WTC11 (cell line): ENCODE measurements at places on chromosomes 11 and 22.

DNA sequence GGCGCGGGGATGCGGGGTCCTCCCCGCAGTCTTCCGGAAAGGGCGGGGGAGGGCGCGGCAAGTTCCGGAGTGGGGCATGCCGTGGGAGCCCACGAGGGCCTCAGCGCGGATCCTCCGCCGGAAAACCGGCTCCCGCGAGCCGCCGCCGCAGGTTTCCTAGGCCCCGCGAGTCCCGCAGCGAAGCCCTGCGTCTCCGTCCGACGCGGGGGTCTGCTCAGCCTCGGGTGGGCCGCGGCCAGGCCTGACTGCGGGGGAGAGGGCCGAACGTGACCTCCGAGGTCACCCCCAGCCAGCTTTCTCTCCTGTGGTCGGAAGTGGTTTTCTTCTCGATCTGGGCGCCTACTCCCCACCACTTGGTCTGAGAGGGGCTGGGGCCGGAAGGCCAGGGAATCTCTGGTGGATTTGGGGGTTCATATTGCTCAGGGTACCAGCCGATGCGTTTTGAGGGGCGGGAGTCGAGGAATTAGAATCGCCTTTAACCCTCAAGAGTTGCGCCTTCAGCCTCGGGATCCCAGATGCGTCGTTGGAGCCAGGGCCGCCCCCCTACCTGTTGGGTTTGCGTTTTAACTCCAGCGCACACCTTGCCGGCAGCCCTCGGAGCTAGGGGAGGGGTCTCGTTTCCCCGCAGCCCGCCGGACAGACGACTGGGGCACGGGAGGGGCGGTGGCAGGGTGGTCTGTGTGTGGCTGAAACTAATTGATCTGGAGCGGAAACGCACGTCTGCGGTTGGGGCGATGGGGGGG, 3.6 kb upstream of the CCND1 start:
- DNase-seq = peak; percentile 67

DNA sequence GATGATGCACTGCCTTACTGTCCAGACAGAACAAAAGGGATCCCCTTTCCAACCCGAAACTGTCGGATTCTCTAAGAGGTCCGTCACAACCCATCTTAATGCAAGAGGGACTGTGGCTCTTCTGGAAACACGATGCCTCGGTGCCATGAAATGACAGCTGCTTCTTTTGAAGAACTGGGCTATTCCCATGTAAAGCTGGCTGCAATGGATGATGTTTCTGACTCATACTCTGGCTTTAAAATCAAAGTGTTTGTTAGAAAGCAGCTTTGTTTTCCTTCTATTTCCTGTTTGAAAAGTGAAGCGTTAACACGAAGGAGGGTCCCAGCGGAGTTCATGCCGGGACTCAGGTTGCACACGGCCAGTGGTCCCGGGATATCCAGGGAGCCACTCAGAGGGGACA, 3.1 kb downstream of the TP53AIP1 start:
- DNase-seq = no peak

- DNase-seq = no peak
Observed at GRCh38 chr11:66146074-66146473, 76.0 kb downstream of the PACS1 start.

GRCh38 chr11:116454020-116454645, 318.7 kb downstream of the BUD13 start:
- DNase-seq = peak; percentile 76

DNA sequence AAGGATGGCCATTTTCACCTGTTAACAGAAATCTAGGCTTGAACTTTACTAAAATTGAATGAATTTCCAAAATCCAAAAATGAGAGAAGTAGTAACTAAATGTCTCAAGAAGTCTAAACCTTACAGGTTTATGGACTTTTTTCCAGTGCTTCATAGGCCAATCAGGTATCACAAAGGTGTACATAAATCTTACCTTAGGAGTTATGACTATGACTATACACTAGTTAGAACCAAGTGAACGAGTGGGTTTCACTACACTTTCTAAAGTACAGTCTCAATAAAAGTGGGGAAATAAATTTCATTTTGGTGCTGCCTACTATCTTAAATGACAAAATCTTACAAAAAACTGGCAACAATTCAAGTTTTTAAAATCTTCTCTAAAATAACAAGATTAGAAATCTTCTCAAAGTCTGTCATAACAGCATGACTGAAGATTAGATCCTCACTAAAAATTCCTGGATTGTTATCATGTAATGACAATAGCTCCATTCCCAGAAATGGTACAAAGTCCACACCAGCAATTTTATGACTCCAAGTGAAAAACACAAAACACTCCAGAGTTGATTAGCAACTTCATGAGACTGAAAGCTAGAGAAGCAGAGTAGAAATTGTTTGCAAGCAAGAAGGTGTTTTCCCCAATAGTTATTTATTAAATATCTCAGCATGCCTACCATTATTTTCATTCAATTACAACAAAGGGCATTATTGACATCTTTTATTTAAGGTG, 20.9 kb downstream of the SOX6 start:
- no peak for DNase-seq

GRCh38 chr22:47460861-47461260, 698.4 kb downstream of the TBC1D22A start:
- DNase-seq = no peak

DNA sequence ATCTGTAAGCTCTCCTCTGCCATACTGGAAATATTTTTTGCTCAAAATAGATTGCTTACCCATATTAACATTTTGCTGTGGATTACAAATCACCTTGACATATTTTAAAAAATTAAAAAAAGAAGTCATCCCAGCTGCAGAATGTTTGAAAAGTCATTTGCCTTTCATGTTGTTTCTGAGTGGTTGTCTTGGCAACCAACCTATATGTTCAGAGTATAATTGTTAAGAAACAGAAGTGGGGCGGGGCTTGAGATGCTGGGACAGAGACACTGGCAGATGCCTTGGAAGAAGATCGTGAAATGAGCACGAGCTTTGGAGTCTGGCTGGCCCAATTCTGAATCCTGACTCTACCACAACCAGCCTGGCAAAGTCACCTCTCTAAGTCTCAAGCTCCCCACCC, 348.2 kb downstream of the LARGE1 start:
- DNase-seq = no peak

- no peak for DNase-seq
Observed at GRCh38 chr11:48033918-48034341, 53.6 kb downstream of the PTPRJ start.

DNA sequence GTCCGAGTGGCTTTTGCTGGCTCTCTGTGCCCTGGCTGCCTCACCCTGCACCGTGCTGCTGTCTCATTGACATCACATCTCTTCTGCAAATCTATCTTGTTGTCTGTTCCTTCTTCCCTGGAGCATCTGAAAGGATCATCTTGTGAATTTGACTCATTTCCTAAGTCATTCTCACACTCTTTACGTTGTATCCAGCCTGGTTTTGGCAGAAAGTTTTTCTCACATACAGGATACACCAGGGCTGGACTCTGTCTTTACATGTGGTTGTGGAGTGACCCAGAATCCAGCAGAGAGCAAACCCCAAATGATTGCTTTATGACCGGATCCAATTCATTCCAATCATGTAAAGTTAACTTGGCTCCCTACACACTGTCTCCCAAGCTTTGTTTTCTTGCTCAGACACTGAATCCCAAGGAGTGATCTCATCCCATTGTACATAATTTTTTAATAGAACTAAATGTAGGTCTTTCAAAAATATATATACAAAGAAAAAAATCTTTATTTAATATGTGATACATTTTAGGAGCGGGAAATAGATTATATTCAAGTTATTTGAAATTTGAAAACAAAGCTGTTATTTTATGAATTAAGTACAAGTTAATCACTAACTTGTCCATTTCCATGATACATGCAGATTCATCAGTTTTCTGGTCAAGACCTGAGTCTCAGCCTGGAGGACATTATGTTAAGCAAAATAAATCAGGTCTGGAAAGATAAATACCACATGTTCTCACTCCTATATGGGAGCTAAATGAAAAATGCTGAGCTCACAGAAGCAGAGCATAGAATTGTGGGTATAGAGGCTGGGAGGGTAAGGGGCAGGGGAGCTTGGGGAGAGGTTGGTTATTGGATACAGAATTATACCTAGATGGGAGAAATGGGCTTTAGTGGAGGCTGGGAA, 2.9 kb upstream of the RFPL1 start:
- no peak for DNase-seq

- DNase-seq = peak; percentile 50
Observed at GRCh38 chr11:73350908-73351636, 25.1 kb upstream of the RELT start.

GRCh38 chr22:21978564-21979386, 3.8 kb downstream of the TOP3B start:
- no peak for DNase-seq

GRCh38 chr11:12267921-12268320, 109.5 kb upstream of the PARVA start:
- DNase-seq = no peak

- DNase-seq = no peak
Observed at GRCh38 chr11:2211113-2211971, 39.7 kb upstream of the TH start.

DNA sequence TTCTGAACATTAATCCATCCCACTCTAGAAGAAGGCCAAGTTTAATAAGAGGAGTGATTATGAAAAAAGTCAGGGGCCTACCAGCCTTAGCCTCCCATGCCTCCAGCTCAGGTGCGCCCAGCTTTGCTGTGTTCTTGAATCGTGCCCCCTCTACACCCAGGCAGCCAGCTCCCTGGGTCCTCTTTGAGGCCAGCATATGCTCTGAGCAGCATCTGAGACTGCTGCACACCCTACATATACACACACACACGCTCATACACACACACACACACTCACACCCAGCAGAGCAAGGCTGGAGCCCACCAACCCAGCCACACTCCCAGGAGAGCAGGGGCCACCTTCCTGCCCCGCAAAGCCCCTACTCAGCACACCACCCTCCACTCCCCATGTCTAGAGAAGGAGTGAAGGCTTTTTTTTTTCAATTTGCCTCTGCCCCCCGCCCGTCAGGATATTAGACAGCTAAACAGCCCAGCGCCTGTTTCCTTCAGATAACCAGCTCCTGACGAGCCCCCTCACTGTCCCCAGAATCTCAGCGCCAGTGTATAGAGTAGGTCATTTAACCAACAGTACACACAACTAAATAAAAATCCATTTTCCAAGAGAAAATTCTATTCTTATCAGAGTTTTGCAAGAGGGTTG, 121.6 kb downstream of the BUD13 start:
- DNase-seq = no peak

GRCh38 chr11:15483205-15483604, 368.5 kb downstream of the INSC start:
- no peak for DNase-seq

DNA sequence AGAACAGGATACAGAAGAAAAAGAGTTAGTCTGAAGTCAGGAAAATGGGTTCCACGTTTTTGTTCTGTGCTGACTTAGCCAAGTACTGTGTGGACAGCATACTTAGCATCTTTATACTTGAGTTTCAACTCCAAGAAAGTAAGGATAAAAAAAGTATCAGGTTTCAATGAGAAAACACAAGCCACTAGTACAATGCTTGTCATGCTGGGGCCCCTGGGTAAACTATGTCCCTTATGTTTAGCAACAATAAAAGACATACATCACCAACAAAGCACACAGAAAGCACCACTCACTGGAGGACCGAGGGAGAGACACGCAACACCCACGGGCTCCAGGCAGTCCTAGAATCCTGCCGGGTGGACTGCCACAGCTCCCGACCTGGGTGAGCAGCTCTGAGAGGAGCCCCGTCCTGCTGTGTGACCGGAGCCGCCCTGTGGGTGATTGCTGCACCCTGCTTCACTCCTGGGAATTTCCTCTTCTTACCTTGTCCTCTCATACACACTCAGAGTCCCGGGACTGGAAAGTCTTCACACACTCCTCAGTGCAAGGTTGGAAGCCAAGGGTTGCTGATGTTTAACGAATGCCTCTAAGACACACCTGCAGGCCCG, 890.5 kb downstream of the BRD1 start:
- DNase-seq = no peak

GRCh38 chr11:17533778-17534415, 10.3 kb downstream of the USH1C start:
- DNase-seq = no peak

DNA sequence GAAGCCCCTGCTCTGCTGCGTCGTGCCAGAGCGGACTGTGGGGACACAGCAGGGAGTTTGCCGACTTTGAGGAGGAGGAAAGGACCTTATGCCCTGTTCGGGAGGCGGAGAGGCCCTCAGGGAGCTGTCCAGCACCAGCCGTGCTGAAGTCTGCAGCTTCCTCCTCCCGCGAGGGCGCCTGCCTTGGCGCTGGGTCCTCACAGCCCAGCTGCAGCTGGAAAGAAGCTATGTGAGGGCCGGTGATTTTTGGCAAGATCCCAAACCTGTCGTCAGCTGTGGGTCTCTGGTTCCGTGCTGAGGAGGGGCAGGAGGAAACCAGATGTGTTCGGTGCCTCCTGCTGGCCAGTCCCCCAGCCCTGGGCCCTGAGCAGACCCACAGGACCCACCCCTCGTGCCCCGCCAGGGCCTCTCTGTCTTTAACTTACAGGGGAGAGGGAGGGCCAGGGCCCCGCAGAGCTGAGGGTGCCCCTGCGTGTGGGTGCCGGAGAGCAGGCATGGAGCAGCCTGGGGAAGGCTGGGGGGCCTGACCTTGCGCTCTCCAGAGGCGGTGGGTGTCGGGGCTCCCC, 12.0 kb downstream of the BRSK2 start:
- peak; percentile 85 for DNase-seq

DNA sequence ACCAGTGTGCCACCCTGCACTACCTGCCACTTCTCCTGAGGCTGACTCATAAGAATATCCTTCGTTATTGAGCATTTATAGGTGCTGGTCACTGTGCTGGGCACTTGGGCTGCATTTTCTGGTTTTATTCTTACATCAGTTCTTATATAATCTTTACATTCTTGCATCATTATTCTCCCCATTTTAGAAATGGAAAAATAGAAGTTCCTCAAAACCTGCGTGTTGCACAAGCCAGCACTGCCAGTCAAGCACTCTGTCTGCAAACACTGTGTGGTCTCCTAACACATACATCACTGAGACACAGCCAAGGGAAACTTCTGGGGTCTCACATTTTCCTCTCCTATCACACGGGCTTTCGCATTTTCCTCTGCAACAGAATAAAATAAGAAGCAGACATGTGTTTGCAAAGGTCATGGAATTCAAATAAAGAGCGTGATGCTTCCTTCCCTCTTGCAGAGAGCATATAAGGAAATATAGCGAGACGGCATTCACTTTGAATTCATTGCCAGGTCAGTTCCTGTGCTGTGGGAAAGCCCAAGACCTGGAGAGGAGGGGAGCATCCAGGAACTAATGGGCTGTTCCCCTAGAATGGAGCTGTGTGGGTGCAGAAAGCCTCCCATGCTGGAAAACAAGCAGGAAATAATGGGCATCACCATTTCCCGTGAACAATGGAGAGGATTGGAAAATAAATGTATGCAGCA, 73.9 kb upstream of the SEZ6L start:
- no peak for DNase-seq
